Transverse colon (tissue), 4 donors: ENCODE measurements at places on chromosomes 11 and 22.

- DNase-seq: peak; percentile 73
These were observed 53.2 kb upstream of the CDON start for GRCh38 chr11:126115816-126116331.

- peak; percentile 44 for DNase-seq
These were observed 11.5 kb downstream of the YPEL4 start for GRCh38 chr11:57638005-57638781.

GRCh38 chr11:30395751-30396150 is 72.8 kb downstream of the ARL14EP start:
- DNase-seq: no peak

GRCh38 chr11:9132203-9132878 is 40.9 kb upstream of the SCUBE2 start:
- DNase-seq: no peak

GRCh38 chr11:313787-314553 is at the start of gene IFITM1:
Gene IFITM1, plus strand, starts transcription at chr11:314040. Its CDS starts 131 bp downstream, at chr11:314171.
- peak; percentile 62 for DNase-seq

GRCh38 chr11:116263019-116263418 is 509.8 kb downstream of the BUD13 start:
- no peak for DNase-seq

GRCh38 chr11:121654259-121654842 is 201.6 kb upstream of the SORL1-AS1 start:
- no peak for DNase-seq
